ENCODE measurements at places on chromosomes 4 and X. TPM values are rescaled to one million over a fixed set of nuclear protein-coding genes. Genes with fewer than 3 reads are reported as not detected.

DNA sequence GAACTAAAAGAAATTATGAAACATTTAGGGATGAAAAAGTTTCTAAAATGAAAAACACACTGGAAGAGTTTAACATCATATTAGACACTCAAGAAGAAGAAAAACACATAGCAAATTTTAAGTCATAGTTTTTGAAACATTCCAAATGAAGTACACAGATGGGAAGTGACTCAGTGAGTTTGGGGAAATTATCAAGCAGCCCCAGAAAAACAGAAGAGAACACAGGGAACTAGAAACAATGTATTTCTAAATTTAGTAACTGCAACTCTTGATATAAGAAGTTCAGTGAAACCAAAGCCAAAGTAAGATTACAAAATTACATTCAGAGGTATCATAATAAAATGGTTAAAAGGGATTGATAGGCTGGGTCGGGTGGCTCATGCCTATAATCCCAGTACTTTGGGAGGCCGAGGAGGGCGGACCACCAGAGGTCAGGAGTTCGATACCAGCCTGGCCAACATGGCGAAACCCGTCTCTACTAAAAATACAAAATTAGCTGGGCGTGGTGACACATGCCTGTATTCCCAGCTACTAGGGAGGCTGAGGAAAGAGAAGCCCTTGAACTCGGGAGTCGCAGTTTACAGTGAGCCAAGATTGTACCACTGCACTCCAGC is 461.2 kb downstream of the KCTD8 start:
- no peak for DNase-seq

DNA sequence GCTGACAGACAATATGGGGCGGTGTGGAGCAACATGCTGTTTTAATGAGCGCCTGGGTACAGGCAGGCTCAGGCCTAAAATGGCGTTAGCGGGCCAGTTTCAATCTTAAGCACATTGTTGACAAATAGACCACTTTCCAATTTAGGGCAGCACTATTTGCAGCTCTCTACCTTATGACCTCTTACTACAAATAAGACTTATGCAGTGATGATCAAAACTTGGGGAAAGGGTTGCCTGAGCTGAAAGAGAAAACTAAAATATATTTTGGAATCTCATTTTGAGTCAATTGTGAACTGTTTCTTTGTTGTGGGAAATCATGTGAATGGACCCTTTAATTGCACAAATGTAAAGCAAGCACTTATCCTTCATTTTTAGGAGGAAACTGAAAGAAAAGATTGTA is 25.5 kb upstream of the GPAT3 start:
- DNase-seq: no peak

DNA sequence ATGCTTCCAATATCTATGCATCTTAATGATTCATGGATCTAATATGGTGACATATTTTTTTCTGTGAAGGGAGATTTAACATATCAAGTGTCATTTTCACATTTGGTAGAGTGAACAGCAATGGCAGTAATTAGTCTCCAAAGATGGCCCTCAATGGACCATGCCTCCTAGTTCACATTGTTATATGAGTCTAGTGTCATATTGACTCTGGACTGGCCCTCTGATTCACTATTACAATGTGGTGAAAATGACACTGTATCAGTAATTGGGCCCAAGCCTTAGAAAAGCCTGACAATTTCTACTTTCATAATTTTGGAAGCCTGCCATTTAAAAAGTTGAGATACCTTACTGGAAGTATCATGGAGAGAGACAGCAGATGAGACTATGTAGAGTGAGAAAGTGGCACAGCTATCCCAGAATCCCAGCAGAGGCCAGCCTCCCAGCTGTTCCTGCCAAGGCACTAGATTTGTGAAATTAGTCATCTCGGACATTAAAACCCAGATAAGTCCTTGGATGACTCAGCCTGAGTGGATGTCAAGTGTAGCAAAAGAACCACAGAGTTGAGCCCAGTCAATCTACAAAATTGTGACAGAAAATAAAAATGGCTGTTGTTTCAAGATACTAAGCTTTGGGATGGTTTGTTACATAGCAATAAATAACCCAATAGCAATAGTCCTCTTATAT is 68.4 kb downstream of the ARHGEF38 start:
- no peak for DNase-seq

GRCh38 chr4:89482251-89482650 is 174.7 kb upstream of the GPRIN3 start:
- no peak for DNase-seq

DNA sequence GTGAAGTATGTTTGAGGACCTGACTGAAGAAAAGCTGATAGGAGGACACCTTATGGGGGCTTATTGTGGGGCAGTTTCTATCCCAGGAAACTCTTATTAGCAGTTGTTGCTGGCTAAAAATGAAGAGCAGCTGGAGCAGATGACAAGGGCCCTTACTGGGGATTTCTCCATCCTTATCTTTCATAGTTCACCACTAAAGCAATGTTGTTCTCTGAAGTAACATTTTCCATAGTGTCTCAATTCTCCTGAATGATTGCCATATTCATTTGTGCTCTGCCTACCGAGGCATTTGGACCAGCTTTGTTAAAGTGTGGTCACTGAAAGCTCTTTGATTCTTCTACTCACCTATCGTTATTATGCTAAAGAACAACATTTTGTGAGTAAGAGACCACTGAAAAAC is 7.7 kb downstream of the ENOX2 start:
- DNase-seq: no peak

FAT4 gene
- 14.1 TPM for total RNA-seq

- no peak for DNase-seq
Measured at GRCh38 chr4:125121581-125121980, 193.2 kb upstream of the FAT4 start.

EGFL6 gene
- total RNA-seq: not detected

DNA sequence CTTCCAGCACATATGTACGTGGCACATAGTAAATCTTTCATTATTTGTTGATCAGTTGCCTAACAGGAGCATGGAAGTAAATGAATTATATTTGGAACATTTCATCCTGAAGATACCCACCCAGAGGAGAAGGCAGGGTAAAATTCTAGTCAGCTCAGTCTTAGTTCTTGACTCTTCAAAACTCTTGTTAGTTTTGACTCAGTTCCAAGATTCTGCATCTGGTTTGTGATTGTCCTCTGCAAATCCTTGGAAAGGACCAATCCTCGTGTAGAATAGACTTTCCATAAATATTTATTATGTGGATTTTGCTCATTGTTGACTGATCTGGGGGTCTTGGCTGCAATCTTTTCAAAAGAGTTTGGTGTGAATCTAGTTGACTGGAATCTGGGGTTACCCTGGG is 257.5 kb upstream of the FAT1 start:
- DNase-seq: no peak

DNA sequence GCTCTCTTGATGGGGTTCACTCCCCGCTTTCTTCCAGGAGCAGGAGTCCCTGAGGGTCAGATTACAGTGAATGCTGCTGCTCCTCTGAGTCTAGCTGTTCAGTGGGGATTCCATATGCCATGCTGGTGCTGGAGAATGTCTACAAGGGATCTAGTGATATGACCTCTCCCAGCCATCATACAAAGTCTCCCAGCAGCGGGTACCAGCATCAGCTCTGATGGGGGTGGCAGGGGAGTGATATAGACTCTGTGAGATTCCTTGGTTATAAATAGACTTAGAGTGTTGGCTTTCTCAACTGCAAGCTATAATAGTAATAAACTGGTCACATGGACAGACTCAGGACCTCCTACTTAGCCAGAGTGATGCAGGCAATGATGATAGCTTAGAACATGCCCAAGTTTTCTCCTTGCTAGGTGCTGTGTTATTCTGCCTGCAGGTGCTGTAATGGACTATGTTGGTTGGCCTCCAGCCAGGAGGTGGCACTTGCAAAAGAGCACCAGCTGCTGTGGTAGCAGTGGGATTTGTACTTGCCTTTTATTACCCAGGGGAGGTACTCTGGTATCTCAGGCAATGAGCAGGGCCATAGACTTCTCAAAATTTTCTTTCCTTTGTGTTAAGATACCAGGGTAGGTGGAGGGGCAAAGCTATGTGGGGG is 202.9 kb downstream of the CHIC1 start:
- no peak for DNase-seq

FAM47A gene
- not detected for total RNA-seq

DNA sequence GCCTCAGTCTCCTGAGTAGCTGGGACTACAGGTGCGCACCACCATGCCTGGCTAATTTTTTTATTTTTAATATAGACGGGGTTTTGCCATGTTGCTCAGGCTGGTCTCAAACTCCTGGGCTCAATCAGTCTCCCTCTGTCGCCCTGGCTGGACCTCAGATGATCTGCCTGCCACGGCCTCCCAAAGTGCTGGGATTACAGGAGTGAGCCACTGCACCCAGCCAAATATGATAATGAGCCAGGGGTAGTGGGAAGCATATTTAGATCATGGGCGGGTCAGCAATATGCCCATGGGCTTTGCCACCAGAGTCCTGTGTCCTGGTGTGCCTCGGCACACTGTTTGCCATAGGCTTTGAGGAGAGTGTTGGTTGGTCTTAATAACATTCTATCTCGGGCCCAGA is 71.8 kb downstream of the FAM193A start:
- DNase-seq: no peak

CRLF2 gene
- not detected for total RNA-seq

DNA sequence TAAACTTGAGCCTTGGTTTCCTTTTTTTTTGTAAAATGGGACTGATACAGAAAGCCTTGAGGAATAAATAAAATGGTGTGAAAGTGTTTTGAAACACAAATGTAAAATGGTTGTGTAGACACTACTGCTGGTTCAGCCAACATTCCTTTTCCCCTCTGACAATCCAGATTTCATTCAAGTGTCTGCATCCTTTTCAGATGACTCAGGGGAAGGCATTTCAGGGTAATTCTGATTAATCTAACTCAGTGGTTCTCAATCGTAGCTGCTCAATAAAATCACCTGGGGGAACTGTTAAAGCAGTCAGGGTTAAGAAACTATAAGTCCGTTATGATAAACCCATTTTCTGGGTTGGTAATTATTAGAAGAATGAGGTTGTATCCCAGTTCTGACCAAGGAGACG is 4.6 kb downstream of the ARHGAP10 start:
- DNase-seq: no peak

SPANXD gene
- not detected for total RNA-seq

PNMA6A gene
- 2.0 TPM for total RNA-seq

- DNase-seq: no peak
Measured at GRCh38 chr4:145587088-145587754, 32.0 kb upstream of the MMAA start.

SOWAHD gene
- total RNA-seq: not detected
